ENCODE measurements at places on chromosomes 12 and 14.

- peak; percentile 33 for DNase-seq
These were observed 72.0 kb upstream of the DBX2 start for GRCh38 chr12:45122768-45123380.

- DNase-seq = no peak
These were observed 890 bp downstream of the KRT71 start for GRCh38 chr12:52552055-52552454.

DNA sequence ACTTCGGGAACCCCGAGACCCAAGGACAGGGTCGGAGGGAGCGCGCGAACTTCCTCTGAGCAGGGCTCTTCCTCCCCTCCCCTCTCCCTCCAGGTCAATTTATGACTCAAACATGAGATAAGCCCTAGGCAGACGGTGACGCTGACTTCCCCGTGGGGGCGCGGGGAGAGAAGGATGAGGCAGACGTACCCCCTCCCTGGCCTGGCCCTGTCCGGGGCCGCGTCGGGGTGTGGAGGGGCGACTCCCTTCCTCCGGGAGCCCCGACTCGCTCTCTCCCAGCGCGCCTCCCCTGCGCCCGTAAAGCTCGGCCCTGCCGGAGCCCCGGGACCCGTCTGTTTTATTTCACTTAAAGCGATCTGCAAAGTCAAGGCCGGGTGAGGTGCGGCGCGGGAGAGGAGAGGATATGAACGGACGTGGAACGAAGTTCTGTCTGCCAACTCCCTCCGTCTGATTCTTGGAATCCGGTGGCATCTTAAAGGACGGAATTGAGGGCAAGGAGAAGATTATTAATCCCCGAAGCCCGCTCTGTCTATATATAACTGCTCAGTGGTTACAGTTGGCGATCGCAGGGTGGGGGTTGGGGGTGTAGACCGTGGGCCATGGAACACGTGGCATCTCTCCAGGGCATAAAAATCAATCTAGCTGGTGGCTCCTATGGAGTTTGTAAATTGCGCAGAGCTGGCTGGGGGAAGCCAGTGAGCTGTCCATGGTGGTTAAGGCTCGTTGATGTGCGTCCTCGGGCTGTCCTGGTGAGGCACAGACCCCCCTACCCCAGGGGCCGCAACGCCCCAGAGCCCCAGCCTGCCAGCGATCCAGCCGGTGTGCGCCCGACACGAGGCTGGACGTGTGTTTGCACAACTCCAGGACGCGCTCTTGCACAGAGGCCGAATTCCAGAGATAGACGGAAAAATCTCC lies 2.9 kb upstream of the PTHLH start:
- peak; percentile 86 for DNase-seq

GRCh38 chr14:92865674-92866073 lies 57.3 kb upstream of the CHGA start:
- DNase-seq = no peak

GRCh38 chr12:114588061-114588460 lies 95.9 kb downstream of the TBX3 start:
- DNase-seq = no peak

DNA sequence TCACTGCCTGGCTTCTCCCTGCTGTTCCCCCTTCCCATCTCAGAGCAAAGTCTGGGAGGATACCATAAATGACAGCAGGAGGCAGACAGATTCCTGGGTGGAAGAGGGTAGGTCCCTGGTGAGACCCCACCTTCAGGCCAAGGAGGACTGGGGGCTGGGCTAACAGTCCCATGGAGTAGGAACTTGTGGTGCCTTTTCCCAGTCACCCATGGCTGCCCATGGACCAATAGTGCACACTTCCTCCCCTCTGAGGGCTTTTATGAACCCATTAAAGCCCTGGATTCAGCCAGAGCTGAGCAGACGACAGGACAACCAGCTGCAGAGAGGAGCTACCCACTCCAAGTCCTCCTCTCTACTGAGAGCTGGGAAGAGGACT lies 36.6 kb upstream of the OR5AU1 start:
- DNase-seq = no peak

- DNase-seq = no peak
These were observed 14.2 kb downstream of the TMEM229B start for GRCh38 chr14:67474366-67474765.

GRCh38 chr14:62894736-62895135 lies 150.5 kb downstream of the KCNH5 start:
- DNase-seq = no peak

- no peak for DNase-seq
These were observed 4.9 kb downstream of the PTHLH start for GRCh38 chr12:27967551-27968054.

DNA sequence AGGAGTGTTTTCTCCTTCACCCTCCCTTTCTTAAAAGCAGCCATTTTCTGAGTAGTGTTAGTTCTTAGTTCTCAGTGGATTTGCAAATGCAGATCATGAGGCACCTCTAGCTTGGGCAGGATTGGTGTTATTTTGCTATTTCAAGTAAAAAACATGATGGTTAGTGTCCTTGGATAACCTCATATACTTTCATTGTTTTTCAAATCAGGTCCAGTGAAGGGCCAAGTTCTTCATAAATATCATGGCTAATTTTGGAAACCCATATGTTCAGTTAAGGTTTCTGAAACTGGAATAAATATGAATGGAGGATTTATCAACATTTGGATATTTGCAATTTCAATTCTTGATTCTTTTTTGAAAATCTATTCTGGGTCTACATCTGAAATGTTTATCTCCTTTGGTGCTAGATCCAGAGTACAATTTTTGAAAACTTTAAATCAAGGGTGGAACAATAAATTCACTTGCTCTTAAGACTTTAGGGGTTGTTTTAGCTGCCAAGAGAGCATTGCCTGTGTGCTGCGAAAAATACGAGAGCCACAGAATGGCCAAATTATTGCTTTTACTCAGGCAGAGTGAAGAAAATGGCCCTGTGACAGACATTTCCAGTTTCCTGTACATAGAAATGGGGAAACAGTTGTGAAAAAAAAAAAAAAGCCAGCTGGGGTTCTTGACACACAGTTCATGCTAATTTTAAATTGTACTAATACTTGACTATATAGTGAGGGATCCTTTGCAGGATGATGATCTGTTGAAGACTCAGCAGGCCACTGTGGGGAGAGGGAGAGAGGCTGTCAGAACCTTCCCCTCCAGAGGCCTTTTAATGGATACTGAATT lies 104.6 kb downstream of the BICD1 start:
- DNase-seq = no peak

- DNase-seq = no peak
These were observed 125.3 kb downstream of the ETV6 start for GRCh38 chr12:11774821-11775220.

- no peak for DNase-seq
These were observed 8.1 kb downstream of the VPS37B start for GRCh38 chr12:122887819-122888212.

Measured in astrocyte of the hippocampus (primary cell).